ENCODE measurements at places on chromosomes 16 and 17. TPM values are rescaled to one million over a fixed set of nuclear protein-coding genes. Genes with fewer than 3 reads are reported as not detected.

The SYCE1L gene
- total RNA-seq: 0.09 TPM

The EFCAB13 gene
- total RNA-seq: 4.9 TPM

The CES5A gene
- total RNA-seq: not detected

The GPR139 gene
- total RNA-seq: not detected

The TBC1D3I gene
- 0.09 TPM for total RNA-seq

The G6PC1 gene
- not detected for total RNA-seq

The TTC19 gene
- total RNA-seq: 21.4 TPM

The CMTM1 gene
- total RNA-seq: not detected

The TMIGD1 gene
- total RNA-seq: not detected

All from fibroblast of the aortic adventitia (primary cell).